RPMI7951 (cell line): ENCODE measurements at places on chromosomes 3 and 15. TPM values are rescaled to one million over a fixed set of nuclear protein-coding genes. Genes with fewer than 3 reads are reported as not detected.

DNA sequence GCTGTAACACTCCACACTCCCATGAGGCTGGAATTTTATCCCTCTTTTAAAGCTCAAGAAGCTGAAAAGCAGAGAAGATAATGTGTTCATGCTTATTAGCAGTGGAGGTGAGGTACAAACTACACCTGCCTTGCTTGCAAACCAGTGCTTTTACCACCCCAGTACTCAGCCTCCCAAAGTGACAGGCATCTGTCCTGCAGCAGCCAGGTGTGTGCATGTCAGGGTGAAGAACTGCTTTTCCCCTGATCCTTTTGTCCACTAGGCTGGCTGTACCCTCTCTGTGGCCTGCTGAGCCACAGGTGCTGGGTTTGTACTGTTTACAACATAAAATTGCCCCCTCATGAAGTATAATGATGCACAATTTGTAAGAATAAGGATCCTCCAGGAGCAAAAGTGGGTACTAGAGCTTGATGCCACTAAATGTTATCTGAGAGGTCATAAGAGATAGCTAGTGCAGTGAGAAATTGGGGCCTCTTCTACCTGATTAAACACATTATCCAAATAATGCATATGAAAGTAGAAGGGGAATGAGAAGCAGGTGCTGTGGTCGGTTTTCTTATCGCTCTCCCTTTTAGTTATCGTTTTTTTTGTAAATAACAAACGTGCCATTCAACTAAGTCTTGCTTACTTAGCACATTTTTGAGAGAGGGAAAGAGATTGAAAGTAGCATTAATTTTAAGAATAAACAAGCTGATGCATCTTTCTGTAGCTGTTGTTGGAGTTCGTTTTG lies 39.2 kb upstream of the GADL1 start:
- no peak for DNase-seq

- DNase-seq, result peak; percentile 69
Observed at GRCh38 chr15:85504749-85505676, 124.6 kb downstream of the AKAP13 start.

- no peak for DNase-seq
Observed at GRCh38 chr3:53223541-53223966, 32.3 kb downstream of the TKT start.

DNA sequence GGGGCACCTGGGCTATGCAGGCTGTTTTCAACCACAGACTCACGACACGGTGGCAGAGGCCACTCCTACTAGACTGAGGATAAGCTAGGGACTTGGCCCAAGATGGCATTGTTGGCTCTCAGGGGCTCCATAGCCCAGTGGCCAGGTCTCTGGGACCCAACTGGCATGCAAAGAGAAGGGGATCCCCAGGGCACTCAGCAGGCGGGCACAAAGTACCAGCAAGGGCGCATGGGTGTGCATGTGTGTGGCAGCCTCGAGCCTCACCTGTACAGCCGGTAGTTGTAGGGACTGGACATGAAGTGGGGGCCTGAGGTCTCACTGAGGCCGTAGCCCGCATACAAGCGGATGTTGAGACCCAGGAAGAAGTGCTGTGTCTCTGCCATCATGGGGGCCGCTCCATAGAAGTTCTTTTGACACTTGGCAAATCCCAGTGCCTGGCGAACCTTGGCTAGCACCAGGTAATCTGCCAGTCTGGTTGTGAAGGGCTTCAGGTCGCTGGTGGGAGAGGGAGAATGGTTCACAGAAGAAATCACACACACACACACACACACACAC lies 30.2 kb downstream of the IDH3A start:
- no peak for DNase-seq

- DNase-seq, result peak; percentile 38
Observed at GRCh38 chr3:157104521-157104920, 55.4 kb downstream of the CCNL1 start.

- DNase-seq, result no peak
Observed at GRCh38 chr3:121809249-121809648, 25.6 kb downstream of the IQCB1 start.

GRCh38 chr3:104291878-104292277 lies 1074.8 kb upstream of the ALCAM start:
- DNase-seq, result peak; percentile 28

DNA sequence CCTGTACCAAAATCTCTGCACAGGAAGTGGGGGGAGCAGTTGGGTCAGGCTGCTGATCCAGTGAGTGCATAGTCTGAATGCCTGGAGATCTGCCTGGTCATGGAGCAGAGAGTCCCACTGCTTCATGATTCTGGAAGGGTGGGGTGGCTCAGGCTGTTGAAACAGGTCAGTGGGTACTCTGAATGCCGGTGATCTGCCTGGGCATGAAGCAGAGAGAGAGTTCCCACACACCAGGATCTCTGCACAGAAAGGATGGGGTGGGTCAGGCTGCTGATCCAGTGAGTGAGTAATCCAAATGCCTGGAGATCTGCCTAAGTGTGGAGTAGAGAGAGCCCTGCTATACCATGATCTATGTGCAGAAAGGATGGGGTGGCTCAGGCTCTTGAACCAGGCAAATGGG lies 16.1 kb upstream of the GCSAM start:
- no peak for DNase-seq

DNA sequence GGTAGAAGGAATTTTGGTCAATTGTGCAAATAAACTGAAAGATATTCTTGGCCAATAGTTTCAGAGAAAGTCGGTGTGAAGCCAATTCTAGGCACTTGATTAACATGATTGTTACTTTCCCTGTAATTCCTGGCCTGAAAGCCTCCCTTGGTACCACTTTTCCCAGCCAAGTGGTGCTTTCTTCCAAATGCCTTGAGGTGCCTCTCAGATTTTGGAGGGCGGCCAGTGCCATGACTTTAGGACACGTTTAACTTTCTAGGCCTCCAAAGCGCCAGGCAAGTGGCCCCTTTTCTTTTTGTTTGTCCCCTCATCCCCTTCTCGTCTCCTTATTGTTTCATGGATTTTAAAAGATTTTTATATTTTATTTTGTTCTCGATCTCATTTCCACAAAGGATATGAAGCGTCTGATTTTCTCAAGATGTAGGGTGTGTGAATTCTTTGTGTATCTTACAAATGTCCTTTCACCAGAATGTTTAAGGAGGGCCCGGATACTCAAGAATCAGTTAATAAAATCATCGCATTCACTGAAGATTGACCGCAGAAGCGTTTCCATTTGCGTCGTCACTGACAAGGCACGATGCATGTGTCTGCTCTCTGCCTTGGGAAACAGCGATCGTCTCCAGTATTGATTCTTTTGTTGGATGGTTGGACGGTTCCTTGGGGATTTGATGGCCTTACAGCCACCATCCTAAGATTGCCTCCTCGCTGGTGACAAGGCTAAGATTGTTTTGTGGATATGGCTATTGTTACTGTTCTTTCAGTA lies 87.8 kb downstream of the ASB7 start:
- DNase-seq, result no peak

GRCh38 chr15:94338243-94338846 lies 107.0 kb downstream of the MCTP2 start:
- no peak for DNase-seq

The C3orf85 gene
- total RNA-seq, result not detected in 2 replicates

The TM6SF1 gene
- 0.10 TPM in 1 of 2 replicates, not detected in the other for total RNA-seq

The CLN6 gene
- 20.0 and 22.7 TPM in 2 replicates for total RNA-seq

The SLC28A2 gene
- total RNA-seq, result not detected in 2 replicates

The WDR93 gene
- total RNA-seq, result 0.10 and 0.48 TPM in 2 replicates
